ENCODE measurements at places on chromosomes 5 and 9.

DNA sequence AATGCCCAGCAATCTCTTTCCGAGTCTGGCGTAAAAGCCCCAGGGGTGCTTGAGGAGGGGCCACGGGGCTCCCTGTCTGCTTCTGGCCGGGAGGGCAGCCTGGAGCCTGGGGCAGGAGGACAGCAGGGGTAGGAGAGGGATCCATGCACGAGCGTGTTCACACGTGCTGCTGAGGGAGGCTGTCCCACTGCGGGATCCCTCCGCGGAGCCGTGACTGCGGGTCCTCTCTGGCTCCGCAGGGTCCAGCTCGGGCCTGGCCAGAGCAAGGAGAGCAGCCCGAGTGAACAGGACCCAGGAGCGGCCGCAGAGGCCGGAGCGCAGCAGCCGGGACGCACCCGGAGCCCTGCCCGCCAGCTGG, 78.4 kb downstream of the ZNF354C start:
- no peak for DNase-seq

DNA sequence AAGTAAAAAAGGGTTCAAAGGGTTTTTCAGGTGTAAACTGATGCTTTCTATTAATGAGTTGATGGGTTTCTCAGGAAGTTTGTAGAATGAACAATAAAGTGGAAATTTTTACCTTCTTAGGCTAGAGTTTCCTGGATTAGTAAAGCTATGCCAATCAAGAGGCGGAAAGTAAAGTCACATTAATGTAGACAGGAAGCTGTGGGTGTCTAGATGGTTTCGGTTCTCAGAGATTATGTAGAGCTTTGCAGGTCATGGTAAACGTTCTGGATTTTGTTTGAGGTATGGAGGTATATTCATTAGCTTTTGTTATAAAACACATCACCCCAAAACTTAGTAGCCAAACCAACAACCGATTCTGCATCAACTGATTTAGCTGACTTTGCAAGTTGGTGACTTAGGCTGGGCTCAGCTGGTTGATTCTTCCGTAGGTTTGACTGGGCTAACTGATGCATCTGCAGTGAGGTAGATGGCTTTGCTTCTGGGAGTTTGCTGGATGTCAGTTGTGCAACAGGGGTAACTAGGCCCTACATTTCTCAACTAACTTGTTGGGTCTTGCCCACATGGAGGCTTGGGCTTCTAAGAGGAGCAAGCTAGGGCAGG, 273.8 kb downstream of the MSX2 start:
- no peak for DNase-seq

- no peak for DNase-seq
These were observed 90.5 kb upstream of the NIPAL4 start for GRCh38 chr5:157369507-157369906.

- DNase-seq = peak; percentile 92
These were observed 6.4 kb downstream of the SLC34A1 start for GRCh38 chr5:177390363-177391300.

DNA sequence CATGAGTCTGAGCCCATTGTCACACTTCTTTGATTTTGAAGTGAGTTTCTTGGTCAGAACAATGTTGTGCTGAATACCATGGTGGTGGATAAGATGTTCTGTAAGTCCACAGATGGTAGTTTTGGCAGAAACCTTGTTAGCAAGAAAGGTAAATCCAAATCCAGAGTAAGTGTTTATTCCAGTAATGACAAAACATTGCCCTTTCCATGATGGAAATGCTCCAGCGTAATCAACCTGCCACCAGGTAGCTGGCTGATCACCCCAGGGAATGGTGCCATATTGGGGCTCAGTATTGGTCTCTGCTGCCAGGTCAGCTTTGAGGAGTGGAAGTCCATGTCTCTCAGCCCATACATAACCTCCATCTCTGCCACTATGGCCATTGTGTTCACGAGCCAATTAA, 54.7 kb upstream of the DAPK1 start:
- DNase-seq = no peak

- DNase-seq = no peak
These were observed 53.2 kb upstream of the SHISAL2B start for GRCh38 chr5:64637144-64637543.

- DNase-seq = no peak
These were observed 930 bp downstream of the PRLR start for GRCh38 chr5:35229076-35230037.

- no peak for DNase-seq
These were observed 1063.9 kb downstream of the CDH9 start for GRCh38 chr5:25974451-25974850.

GRCh38 chr9:69380301-69380700, 55.3 kb downstream of the ENTREP1 start:
- no peak for DNase-seq

- no peak for DNase-seq
These were observed 59.3 kb downstream of the PAX5 start for GRCh38 chr9:36974731-36975130.

DNA sequence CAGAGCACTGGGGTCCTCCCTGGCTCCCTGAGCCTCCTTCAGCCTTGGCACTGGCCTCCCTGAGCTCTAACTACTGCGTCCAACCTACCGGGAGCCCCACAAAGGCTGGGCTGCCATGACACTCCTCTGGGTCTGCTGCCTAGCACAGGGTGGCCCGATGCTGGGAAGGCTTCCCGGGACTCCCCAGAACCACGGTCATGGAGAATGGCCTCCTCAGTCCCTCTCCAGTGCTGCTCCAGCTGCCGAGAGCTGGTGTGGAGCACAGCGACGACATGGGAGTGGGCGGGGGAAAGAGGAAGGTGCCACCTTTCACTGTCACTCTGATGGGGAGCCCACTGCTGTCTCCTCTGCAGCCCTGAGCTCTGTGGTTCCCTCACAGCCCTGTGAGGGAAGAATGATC, 61.5 kb upstream of the RNF130 start:
- DNase-seq = no peak

GRCh38 chr5:134577022-134577795, 51.7 kb downstream of the JADE2 start:
- DNase-seq = no peak

- DNase-seq = no peak
These were observed at the start of gene LCN15 for GRCh38 chr9:136764301-136764891. Gene LCN15, minus strand, starts transcription at chr9:136764518. Its CDS starts 30 bp downstream, at chr9:136764488.

GRCh38 chr5:72288924-72289323, 31.1 kb downstream of the MRPS27 start:
- DNase-seq = no peak
